Lung (tissue), 17 donors: ENCODE measurements at places on chromosomes 2 and 18. TPM values are rescaled to one million over a fixed set of nuclear protein-coding genes. Genes with fewer than 3 reads are reported as not detected.

Gene TRABD2A
- polyA plus RNA-seq, result 2.1 TPM

Gene UPP2
- polyA plus RNA-seq, result not detected

Gene CCDC121
- polyA plus RNA-seq, result 1.8 TPM

Gene CHST9
- 6.1 TPM for polyA plus RNA-seq

Gene SFTPB
- 14,488 TPM for polyA plus RNA-seq

Gene ELOA2
- not detected for polyA plus RNA-seq

Gene CYP20A1
- polyA plus RNA-seq, result 10.9 TPM

Gene ACOXL
- polyA plus RNA-seq, result 13.9 TPM

DNA sequence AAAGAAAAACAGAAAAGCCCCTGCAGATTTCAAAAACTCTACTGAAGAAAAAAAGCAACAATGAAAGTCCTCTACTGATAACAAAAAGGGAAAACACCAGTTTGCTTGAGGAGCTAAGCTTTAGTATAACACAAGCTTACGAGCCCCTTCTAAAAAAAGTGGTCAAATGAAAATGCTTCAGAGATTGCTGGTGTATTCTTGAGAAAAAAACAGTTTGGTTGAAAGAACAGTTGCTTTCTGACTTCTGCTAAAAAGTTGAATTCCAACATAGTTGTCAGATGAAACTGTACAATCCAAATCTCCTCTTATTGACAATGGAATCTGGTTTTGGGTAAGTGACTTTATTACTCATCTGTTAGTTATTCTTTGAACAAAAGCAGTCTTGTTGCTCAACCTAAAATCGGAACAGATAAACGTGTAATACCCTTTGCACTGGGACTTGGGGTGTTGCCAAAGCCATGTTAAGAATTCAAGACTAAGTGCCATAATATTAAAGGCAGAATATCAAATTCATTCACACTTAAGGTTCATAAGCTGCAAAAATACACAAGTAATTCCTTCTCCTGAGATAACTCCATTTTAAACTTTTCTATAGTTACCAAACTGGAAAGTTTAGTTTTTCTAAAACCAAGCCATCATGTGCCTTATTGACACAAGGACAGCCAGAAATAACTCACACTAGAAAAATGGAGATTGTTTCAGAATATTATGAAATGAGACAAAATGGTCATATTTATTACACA lies 45.3 kb upstream of the SPAG16 start:
- DNase-seq, result peak; percentile 55

DNA sequence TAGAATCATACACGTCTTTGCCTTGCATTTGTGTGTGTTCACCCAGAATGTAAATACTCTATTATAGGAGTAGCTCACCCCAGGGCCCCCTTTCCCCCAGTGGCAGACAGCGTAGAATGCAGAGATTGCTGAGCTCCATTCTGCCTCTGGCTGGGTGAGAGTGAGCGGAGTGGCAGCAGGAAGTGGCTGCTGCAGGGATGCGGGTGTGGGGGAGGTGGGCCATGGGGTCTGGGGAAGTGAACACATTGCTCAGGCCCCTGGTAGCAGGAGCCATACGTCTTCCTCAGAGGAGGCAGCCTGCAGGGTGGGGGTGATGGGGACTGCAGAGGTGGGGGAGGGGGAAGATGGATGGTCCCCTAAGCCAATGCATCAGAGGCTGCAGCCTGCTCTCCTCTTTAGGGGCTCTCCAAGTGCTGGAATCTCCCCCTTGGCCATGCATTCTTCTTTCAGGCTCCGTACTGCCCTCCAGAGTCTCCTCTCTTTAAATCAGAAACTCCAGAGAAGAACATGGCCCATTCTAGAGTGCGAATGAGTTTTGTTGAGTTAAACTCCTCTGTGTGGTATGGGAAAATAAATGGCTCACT lies 72.2 kb downstream of the CELF4 start:
- DNase-seq, result no peak

DNA sequence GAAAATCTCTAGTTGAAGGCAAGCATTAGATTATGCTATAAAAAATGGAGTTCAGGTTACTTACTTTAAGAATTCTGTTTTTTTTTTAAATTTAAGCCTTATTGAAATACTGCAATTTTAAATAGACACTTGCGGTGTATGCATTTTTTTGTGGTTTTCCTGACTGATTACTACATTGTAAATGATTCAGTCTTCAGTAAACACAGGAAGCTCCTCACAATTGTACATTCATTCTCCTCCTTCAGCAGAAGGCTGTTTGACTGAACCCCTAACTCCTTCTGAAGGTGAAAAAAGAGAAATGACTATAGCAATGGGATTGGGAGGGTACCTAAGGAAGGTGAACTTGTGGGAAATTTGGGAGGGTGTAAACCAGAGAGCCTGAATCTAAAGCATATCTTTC lies 136.1 kb downstream of the GCA start:
- no peak for DNase-seq

DNA sequence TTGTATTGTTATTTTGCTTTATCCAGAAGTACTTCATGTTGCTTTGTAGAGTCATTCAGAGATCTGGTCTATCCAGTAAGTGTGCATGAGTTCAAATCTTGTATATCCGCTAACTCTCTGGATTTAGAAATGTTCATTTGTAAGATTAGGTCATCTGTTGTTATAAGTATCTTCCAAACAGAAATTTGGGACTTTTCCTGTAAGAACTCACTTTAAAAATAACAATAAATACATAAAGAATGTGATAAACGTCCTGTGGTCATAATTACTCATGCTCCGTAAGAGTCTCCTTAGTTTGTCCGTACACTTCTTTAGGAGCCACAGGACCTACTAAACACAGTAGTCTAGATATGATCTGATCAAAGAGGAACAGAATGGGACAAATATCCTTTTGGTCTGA lies 699.9 kb upstream of the SLC8A1 start:
- no peak for DNase-seq

DNA sequence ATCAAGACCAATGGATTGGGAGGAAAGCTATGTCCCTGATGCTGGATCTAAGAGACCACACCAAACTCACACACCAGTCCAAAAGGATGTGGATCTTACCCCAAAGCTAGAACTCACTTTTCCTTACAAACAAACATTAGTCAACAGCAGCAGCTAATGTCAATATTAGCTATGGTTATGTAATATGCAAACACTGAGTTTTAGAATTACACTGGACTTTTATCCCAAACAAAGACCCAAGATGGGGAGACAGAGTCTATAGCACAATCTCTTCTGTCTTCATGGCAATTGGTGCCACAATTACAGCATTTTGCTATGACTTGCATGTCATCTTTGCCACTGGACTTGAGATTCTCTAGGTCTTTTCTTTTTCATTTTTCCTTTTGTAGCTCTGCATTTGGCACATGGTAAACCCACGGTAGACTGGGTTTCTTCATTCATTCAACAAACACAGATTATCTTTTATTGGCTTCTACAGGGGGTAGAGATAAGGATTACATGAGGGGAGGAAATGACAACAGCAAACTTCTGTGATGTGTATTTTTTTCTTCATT lies 59.0 kb downstream of the SPRED2 start:
- no peak for DNase-seq

DNA sequence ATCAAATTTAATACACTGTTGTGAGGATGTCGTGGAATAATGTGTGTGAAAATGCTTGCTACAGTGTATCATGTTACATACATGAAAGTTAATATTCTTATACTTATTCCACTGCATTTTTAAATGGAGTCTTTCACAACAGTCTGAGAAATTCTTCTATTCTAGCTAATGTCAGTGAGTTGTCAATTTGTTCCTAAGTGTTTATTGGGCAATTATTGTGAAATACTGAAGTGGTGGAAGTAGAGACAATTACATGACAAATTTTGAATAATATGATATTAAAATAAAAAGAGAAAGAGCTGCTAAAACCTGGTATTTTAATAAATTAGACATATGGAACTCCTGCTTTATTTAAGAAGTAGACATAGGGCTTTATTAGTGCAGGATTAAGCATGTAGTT lies 176.1 kb downstream of the PTPRM start:
- DNase-seq, result no peak

- no peak for DNase-seq
Observed at GRCh38 chr2:136254681-136255080, 136.7 kb upstream of the CXCR4 start.

DNA sequence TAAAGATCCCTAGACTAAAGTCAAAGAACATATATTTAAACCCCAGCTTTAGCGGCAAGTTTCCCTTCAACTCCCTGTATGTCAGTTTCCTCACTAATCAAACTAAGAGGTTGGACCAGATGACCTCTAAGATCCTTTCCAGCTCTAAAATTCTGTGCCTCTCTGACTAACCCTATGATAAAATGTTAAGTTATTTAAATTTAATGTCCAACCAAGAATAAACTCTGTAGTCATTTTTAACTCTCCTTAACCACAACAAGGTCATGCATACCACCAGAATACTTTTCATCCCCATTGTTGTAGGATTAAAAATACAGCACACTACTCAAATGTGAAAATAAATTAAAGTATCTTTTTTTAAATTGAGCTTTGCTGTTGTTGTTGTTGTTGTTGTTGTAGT lies 5.2 kb upstream of the PDE1A start:
- no peak for DNase-seq

DNA sequence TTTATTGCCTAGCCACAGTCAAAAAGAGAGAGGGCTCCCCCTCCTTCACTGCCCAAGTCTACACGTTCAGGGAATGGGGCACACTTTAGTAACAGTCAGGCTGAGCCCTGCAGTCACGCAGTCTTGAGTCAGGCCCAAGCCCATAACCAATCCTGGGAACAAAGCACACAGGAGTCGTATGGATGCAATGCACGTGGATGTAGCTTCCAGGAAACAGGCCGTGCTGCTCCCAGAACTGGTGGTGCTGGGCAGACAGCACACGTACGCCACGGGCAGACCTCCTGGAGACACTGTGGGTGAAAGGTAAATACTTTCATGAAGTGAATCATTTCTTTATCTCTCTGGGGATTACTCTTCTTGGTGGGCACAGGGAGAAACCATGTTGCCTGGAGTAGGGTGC lies 30.0 kb upstream of the MBP start:
- DNase-seq, result no peak

DNA sequence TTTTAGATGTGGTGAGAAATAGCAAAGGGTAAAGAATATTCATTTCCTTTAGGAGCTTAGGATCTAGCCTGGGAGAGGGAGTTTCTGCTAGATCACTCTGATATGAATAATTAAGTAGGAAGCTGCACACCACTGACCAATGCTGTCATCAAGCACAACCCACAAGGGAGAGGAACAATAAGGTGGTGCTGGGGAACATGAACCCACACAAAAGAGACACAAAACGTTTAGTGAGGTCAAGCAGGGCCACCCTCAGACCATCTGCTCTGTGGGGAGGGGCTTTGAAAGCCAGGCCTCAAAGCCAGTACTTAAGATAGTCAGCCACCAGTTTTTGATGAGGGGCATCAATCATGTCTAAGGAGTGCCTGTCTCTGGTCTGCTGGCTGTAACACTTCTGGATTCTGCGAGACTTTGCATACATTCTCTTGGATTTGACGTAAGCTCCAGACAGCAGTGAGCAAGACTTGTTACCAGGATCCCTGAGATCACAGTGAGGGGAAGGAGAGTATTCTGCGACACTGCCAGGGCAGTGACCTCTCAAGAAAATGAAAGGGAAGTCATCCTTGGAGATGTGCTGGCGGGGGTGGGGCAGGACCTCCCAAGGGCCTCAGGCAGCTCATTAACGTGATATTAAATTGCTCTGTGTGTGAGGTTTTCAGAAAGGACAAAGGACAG lies 127.0 kb downstream of the CCBE1 start:
- peak; percentile 59 for DNase-seq

DNA sequence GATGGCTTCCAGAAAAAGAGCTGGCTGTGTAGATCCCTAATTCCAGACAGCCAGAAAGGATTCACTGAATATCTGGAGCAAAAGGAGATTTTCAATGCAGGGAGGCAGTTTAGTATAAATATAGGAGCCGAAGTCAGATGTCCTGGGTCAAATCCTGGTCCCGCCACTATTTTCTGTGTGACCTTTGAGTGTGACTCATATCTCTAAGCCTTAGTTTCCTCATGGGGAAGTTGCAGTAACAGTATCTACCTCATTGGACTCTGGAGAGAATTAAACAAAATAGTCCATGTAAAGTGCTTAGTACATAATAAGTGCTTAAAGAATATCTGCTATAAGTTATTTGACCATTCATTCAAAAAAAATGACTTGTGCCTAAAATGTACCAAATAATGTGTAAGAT lies 52.1 kb upstream of the ITGA6 start:
- DNase-seq, result no peak
